NCI-H1417 treated with DMSO at 0.1 percent for 48 hours (cell line): ENCODE measurements at places on chromosomes 4 and X.

DNA sequence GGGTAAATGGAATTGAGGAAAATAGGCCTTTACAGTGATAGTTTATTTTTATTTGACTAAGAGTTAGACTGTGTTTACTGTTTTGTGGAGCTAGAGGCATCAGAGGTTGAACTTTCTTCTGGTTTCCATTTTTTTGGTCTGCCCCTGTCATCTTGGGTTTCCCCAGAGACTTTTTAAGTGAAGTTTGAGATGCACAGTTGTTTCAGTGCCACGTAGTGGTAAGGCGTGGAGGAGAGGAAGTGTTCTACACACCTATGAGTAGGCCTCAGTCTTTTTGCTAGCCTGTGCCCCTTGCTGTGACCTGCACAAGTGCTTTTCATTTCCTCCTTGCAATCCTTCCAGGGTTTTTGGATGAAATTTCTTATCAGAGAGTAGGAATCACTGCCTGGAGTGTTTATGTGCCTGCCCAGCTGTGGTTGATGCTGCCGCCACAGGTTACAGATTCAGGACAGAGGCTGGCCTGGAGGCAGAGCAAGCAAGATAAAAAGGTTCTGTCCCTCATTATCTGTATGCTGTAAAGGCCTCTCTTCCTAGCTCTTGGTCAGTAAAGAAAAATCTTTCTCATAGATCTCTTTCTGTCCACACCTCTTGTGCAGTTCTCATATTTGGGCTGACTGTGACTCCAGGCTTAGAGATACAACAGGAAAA is 12.5 kb upstream of the HSFX4 start:
- no peak for DNase-seq

DNA sequence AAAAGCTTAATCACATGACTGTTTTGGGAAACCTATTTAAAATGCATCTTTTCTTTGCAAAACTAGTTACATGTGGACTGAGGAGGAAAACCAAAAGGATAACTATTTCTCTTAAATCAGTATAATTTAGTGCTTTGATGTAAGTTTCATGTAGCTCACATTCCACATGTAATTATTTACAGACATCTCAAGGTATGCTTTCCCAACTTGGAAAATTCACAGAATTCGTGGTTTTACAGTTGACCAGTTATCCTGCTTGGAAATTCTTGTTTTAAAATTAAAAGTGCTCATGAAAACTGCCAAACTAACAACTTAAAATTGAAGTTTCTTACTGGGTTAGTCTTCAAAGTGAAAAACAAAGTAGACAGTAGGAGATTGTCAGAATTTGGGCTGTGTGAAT is 52.4 kb downstream of the EDNRA start:
- DNase-seq = no peak

- DNase-seq = no peak
These were observed 398.3 kb upstream of the FAM47C start for GRCh38 chrX:36609616-36610585.

- DNase-seq = no peak
These were observed 160.3 kb downstream of the SHOX start for GRCh38 chrX:790783-791360.

DNA sequence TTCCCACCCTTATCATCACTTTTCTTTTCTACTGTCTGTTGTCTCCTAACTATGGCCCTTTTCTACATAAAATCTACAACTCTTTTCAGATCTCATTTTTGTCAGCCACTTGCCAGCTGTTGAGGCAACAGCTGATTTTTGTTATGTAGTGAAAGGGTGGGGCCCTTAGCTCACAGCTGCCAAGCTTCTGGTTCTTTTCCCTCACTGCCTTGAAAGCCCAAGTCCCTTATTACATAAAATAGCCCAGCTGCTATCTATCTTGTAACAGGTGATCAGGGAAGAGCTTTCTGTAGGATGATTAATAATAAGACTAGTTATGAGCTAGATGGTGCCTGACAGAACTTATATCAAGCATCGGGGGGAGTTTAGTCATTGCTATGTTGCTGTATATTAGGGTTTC is 45.9 kb downstream of the ADGRL3 start:
- no peak for DNase-seq

- no peak for DNase-seq
These were observed 8.3 kb upstream of the AGA start for GRCh38 chr4:177450426-177451107.

GRCh38 chr4:111930659-111931058 is 214.6 kb upstream of the FAM241A start:
- DNase-seq = no peak

DNA sequence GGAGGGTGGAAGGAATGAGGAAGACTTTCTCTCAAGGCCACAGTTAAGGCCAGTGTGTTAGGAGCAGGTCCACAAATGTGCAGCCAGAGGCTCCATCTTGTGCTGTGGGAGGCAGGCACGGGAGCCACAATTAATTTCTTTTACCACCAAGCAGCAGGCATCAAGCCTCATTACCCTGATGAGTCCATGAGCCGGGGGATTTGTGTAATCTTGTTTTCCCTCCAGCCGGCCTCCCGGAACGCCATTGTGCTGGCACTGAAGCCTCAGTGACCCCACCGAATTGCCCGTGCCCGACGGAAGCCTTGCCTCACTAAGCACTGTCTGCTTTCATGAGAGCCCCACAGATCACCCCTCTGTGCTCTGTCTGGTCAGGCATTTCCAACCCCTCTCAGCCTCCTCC is 154.7 kb upstream of the STX18 start:
- no peak for DNase-seq

GRCh38 chr4:33057736-33058135 is 2337.6 kb downstream of the PCDH7 start:
- DNase-seq = no peak
